ENCODE measurements at places on chromosomes 3 and 15.

DNA sequence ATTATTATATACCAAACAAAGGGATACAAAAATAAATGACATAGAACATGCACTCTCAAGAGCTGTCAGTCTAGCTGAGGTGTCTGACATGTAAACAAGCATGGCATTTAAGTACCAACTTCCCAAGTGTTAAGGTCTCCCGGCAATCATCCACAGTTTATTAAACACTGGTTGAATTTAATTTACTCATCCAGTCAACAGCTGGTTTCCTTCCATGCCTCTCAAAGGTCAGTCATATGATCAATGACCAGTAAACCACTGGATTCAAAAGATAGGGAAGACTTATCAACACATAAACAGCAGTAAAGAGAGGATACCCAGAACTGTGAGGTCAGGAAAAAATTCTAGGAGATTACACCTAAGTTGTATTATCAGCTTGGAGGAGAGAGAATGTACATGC, 80.4 kb downstream of the ADAM10 start:
- DNase-seq, result no peak

DNA sequence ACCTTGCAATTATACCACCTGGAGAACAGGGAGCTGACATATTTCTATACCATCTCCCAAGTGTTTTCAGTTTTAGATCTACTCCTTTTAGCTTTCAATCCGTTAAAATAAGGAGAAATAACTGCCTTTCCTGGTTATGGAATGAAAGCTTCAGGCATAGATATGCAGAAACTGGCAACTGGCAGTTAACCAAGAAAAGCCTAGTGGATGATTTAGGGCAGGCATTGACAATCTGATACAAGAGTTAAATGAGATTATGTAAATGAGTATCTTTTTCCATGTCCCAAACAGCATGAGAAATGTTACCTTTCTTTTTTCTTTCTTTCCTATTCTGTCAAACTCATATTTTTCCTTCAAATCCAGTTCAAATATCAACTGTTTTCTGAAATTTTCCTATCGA, 689.1 kb upstream of the DPPA4 start:
- DNase-seq, result no peak

GRCh38 chr3:159253860-159254259, 452.0 kb downstream of the MFSD1 start:
- no peak for DNase-seq

DNA sequence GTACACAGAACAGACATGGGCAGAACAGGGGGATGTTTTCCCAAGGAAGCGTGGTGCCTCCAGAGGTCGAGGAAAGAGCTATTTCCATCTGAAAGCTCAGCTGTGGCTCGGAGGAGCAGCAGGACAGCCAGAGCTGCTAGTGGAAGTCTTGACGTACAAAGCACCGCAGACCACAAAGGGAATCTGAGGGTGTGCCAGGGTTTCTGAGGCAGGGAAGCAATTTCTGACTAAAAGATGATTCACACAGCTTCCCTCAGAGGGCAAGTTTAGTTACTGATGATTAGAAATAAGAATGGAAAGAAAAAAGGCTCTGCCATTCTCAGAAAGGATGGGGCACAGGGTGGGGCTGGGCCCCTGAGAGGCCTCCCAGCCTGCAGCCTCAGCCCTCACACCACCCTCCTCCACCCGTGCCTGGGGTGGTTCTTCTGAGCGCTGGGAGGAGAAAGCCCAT, 45.8 kb upstream of the SEC13 start:
- DNase-seq, result no peak

DNA sequence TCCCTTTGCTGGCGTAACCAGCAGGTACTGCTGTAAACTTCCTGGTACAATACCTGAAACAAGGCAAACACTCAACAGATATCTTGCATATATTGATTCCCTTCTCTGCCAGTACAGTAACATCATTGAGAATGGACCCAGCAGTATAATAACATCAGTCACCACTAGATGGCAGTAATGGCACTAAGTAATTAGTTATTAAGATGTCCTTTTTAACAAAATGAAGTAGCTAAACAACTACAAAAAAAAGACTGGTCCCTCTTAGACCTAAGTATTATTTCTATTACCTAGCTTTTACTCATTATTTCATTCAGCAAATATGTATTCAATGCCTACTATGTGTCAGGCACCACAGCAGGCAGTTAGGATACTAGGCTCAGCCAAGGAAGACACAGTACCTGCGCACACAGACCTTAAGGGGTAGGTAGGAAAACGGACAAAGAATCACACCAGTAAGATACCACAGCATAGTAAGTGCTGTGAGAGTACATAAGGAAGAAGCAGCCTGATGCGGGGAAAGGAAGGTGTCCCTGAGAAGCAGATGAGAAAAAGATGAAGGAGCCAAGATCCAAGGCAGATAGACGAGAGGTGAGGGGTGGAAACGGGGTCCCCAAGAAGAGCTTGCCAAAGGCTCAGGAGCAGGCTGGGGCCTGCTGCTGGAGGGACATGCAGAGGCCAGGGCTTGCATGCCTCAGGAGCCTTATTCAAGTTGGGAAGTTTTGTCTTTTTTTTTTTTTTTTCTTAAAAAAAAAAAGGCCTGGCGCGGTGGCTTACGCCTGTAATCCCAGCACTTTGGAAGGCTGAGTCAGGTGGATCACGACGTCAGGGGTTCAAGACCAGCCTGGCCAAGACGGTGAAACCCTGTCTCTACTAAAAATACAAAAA, 102.7 kb upstream of the CHD2 start:
- DNase-seq, result no peak

DNA sequence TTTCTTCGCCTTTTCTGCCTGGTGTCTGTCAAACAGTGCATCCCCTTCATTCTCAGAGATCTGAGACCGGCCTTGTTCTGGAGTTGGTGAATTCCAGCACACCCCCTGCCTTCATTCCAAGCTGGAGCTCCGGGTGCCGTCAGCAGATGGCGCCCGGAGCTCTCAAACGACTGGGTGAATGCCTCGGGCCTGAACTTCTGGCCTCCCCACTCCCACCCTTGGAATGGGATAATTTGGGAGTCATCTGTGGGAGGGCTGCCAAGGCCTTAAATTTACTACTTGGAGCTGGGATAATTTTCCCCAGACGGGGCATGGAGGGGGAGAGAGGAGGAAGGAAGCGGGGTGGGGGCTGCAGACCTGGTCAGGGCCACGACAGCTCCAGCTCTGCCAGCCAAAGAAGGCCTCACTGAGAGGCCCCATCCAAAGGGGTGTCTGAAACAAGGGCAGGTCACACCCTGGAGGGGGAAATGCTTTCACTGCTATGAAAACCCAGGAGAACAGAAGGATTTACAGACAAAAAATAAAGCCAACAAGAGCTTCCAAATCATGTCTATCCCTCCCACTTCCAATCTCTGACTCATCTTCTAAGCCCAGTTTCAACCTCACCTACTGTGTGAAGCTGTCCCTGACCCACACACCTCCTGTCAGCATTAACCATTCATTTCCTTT, 187.9 kb downstream of the OPA1 start:
- no peak for DNase-seq
